GM23248 (cell line): ENCODE measurements at places on chromosomes 6 and 20.
A peak's percentile ranks its signal among the peaks of the same experiment; 100 is the strongest.

DNA sequence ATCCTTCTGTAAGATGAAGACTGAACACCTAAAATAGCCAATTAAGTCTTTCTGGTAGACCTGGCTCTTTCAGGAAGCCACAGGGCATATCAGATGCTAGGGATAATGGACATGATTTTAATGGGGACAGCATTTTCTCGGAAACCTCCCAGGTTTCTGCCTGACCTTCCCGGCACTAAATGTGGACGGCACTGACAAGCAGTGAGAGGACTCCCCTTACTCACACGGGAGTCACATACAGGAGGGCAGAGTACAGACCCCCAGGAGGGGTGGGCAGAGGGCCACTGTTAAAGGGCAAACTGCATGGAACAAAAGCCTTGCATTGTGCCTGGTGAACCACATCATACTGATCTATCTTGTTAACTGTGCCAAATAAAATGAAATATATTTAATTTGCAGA, 19.9 kb downstream of the PSMG4 start:
- no peak for DNase-seq

DNA sequence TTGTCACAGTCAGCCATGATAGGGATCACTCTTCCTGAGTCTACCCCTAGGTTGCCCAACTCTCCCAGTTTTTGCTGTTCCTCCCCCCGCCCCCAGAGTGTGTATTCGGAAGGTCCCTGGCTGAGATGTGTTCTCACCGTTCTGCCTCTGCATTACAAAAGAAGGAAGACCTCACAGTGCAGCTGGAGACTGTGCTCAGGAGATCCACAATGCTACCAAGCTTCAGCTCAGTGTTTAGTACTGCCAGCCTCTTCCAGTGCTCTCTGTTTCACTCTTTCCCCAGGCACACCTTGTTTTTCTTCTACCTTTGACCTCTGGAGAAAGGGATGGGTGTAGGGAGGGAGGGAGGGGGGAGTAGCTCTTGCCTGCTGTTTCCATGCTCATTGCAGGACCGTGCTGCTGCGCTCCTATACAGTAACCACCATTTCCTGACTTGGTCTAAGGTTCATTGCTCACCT, 13.4 kb upstream of the MOCS1 start:
- no peak for DNase-seq

GRCh38 chr6:88166493-88167351, 575 bp upstream of the CNR1 start:
- no peak for DNase-seq

GRCh38 chr6:106102034-106102433, 15.9 kb downstream of the PRDM1 start:
- DNase-seq, result no peak

GRCh38 chr20:42961771-42962170, 227.9 kb downstream of the PTPRT start:
- DNase-seq, result no peak

- DNase-seq, result no peak
Observed at GRCh38 chr6:93365445-93365844, 53.9 kb downstream of the EPHA7 start.

- no peak for DNase-seq
Observed at GRCh38 chr20:25087186-25087929, 5.4 kb upstream of the VSX1 start.

DNA sequence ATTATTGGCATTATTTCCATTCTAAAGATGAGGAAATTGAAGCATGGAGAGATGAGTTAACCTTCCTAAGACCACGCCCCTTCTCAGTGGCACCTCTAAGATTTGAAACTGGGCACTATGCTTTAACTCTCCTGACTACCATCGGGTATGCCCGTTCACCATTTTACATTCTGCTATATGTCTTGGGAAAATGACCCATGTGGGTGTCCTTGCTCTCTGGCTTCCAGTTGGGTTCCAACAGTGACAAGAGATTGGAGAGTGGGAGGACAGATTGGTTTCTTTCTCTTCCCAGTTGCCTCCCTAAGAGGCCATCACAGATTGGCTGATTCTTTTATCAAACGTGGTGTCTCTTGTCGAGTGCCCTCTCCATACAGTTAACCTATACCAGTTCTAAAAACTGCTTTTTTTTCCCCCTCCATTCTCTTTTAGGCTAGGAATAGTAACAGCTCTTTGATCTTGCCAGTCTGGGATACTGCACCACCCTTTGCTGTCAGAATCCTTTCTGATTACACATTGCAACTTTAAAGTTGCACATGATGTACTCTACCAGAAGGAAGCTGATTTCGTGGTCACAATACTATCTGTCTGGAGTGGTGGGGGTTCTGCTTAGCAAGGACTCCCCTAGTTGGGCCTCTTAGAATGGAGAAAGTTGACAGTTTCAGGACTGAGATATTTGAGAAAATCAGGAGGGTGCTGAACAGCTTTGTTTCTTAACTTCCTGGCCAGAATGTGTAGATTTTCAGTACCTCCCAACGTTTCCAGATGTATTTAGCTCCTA, 88.0 kb upstream of the ELOVL5 start:
- peak; percentile 45 for DNase-seq

DNA sequence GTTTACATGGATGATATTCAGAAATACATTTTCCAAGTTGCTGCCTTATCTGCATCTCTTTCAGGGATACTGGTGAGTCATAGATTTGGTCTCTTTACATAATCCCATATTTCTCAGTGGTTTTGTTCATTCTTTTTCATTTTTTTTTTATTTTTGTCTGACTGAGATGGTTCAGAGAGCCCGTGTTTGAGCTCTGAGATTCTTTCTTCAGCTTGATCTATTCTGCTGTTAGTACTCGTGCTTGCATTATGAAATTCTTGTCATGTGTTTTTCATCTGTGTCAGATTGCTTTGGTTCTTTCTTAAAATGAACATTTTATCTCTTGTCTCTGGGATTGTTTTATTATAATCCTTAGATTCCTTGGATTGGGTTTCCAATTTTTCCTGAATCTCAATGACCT, 317.3 kb downstream of the DOK5 start:
- DNase-seq, result no peak
